AG04450 (cell line): ENCODE measurements at places on chromosomes 1 and 21. TPM values are rescaled to one million over a fixed set of nuclear protein-coding genes. Genes with fewer than 3 reads are reported as not detected.

FLG gene
- not detected in 2 replicates for polyA plus RNA-seq

SPATA45 gene
- not detected in 2 replicates for polyA plus RNA-seq

S100A3 gene
- 1.8 and 3.2 TPM in 2 replicates for polyA plus RNA-seq

C8A gene
- not detected in 2 replicates for polyA plus RNA-seq

GUCA2B gene
- polyA plus RNA-seq: not detected in 2 replicates

INTS3 gene
- 44.5 and 45.1 TPM in 2 replicates for polyA plus RNA-seq

RRP1B gene
- 15.4 and 17.4 TPM in 2 replicates for polyA plus RNA-seq

MPL gene
- not detected in 2 replicates for polyA plus RNA-seq

GRCh38 chr1:43123031-43123430 lies 49.1 kb downstream of the EBNA1BP2 start:
- no peak for DNase-seq

GRCh38 chr1:248757784-248758195 lies 2.2 kb upstream of the LYPD8 start:
- DNase-seq: no peak

GRCh38 chr1:212970085-212970484 lies 19.7 kb downstream of the VASH2 start:
- no peak for DNase-seq

DNA sequence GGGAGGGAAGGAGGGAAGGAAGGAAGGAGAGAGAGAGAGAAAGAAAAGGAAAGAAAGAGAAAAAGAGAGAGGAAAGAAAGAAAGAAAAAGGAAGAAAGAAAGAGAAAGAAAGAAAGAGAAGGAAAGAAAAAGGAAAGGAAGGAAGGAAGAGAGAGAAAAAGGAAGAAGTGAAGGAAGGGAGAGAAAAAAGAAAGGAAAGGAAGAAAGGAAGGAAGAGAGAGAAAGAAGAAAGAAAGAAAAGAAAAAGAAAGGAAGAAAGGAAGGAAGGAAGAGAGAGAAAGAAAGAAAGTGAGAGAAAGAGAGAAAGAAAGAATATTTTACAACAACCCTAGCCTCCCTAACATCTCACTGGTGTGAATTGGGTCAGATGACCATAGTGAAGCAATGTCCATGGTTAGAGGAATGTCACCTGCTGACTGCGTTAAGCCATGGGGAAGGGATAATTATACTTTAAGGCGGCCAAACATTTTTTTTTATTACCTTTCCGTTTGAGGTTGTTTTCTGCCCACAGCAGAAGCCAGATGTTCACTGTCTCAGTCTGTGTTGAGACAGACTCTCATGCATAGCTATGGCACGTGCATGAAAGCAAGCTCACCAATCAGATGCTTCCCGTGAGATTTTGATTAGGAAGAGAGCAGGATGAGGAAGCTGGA lies 76.4 kb downstream of the SNRPE start:
- no peak for DNase-seq

- DNase-seq: no peak
Measured at GRCh38 chr1:184745110-184745509, 9.5 kb downstream of the EDEM3 start.

- no peak for DNase-seq
Measured at GRCh38 chr1:47534436-47534835, 96.6 kb downstream of the FOXD2 start.

DNA sequence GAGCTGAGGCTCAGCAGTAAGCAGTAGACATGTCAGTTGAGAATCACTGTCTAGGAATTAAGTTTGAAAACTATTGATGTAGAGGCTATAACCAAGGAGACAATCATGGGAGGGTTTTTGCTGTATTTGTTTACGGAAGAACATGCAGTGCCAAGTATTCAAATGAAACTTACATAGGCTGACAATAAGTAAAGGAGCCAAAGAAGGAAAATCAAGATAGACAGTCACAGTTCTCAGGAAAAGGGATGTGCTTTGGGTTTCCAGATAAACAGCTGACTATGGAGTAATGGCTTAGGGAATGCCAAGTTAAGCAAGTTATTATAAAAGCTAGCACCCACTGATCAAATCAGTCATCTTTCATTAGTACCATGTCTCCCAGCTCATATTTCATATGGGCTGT lies 21.5 kb downstream of the GNG12 start:
- no peak for DNase-seq

DNA sequence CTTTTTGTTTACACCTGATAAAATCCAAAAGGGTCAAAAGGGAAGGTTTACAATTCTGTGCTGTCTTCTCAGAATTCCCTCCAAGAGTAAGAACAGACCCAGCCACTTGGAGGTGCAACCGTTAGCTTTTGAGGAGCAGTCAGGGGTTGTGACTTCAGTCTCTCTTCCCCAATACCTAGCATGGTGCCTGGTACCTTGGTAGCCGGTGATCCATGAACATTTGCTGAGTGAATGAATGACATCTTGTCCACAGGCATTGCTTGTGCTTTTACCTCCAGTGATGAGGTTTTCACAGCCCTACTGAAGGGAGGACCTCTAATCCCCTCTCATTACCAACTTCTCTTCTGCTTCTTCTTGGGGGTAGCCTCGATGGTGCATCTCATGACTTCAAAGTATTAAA lies 11.7 kb downstream of the GFI1 start:
- no peak for DNase-seq

- DNase-seq: no peak
Measured at GRCh38 chr21:26011292-26011940, 159.2 kb downstream of the APP start.

GRCh38 chr1:1173793-1174415 lies at the start of gene TTLL10:
Gene TTLL10, plus strand, starts transcription at chr1:1173880. Its CDS starts 5,336 bp downstream, at chr1:1179216.
- DNase-seq: no peak

DNA sequence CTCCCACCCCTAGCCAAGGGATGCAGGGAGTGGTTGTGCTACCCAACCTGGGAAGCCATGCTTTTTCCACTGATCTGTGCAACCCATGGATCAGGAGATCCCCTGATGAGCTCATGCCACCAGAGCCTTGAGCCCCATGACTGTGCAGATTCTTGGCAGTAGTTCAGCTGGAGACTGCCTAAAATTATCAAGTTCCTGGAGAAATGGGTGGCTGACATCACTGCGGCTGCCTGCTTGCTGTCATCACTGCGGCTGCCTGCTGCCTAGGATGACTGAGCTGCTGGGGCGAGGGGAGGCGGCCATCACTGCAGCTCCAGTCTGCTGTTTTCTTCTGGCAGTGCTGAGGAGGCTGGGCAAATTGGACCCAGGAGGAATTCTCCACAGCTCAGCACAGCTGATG lies 159.2 kb downstream of the AGBL4 start:
- DNase-seq: no peak

- no peak for DNase-seq
Measured at GRCh38 chr1:156115514-156116374, 1.2 kb downstream of the LMNA start.

GRCh38 chr1:198929961-198930599 lies 291.2 kb downstream of the PTPRC start:
- no peak for DNase-seq

DNA sequence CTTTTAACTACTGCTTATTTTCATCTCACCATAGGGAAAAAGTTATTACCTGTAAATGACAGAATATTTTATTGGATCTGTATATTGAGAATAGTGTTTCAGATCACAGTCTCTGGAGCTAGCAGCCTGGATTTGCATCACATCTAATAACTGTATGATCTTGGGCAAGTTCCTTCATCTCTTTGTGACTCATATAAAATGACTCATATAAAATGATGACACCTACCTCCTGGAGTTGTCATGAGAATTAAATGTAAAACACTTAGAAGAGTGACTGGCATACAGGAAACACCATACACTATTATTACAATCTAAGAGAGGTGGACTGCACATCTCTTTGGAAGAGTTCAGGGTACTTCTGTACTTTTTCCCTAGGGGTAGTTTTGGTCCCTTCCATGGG lies 421.3 kb downstream of the NEGR1 start:
- no peak for DNase-seq

GRCh38 chr1:26182383-26182696 lies 5.0 kb downstream of the CNKSR1 start:
- no peak for DNase-seq

DNA sequence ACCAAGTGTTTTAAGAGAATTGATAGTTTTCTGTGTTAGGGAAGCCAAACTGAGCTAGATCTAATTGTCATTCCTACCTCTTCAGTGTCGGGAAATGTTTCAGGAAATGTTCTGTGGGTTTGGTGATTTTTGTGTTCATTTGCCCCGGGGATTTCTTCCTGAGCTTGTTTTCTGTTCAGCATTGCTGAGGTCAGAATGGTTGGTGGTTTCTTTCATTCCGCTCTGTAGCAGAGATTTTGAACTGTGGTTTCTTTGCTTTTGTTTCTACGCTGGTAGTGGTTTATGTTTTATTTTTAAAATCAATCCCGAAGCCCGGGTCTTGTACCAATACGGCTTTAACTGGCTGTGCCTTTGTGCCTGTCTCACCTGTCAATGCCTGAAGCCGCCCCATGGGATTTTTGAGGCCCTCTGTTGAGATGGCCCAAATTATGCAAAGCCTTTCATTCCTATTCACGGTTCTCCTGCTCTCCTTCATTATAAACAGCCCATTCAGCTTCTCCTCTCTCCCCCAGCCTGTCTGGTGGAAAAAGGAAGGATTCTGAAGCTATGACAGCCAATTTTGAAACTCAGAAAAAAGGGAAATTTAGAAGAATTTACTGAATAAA lies 417.2 kb upstream of the KAZN start:
- no peak for DNase-seq

DNA sequence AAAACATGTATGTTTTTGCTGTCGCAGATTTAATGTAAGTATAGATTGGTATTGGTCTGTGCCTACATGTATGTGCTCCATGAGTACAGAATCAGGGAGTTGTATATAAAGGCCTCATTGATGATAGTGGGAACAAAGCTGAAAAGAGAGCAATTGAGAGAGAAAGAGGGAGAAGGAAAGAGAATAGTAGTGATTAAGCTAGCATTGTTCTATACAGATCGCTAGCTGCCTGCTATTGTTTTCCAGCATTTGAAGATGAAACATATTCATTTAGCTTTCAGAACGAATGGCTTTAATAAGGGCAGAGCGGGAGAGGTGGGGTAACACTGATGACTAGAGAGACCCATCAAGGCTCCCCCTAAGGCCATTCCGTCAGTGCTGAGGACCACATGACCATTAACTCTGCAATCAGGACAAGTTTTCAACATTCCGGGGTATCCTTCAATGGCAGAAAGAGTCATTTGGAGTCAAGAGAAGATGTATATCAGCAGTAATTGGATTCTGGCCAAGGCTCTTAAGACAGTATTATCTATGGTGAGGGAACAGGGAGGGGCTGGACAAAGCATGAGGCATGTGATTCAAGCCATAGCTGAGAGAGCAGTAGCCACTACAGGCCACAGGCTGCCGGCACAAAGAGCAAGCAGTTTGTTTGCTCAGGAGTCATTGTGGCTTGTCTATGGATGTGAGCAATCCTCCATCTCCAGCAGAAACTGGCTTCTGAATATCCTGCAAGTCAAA lies 176.5 kb downstream of the PBX1 start:
- DNase-seq: no peak

DNA sequence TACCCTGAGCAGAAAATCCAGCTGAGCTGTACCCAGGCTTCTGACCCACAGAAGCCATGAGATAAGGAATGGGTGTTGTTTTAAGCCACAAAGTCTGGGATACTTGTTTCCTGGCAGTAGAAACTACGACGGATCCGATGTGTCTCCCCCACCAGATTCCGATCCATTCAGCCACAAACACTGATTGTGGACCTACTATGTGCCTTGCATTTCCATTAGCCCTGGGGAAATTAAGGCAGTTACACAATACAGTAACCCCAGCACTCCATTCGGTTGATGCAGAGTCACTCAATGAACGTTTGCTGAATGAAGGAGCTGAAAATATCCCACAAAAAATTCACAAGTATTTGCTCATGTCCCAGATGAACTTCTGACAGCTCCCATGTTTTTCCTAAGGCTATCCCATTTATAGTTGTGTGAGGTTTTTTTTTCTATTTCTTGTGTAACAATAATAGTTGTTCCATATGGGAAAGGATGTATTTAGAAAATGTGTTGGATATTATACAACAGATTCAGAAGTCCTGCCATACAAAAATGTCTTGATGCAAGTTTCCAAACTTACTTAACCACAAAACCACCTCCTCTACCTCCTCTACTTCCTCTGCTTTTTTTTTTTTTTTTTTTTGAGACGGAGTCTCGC lies 29.6 kb upstream of the KAZN start:
- no peak for DNase-seq

- no peak for DNase-seq
Measured at GRCh38 chr1:33257207-33257771, 997 bp downstream of the ZNF362 start.

GRCh38 chr21:46347791-46348381 lies 23.9 kb downstream of the PCNT start:
- no peak for DNase-seq

DNA sequence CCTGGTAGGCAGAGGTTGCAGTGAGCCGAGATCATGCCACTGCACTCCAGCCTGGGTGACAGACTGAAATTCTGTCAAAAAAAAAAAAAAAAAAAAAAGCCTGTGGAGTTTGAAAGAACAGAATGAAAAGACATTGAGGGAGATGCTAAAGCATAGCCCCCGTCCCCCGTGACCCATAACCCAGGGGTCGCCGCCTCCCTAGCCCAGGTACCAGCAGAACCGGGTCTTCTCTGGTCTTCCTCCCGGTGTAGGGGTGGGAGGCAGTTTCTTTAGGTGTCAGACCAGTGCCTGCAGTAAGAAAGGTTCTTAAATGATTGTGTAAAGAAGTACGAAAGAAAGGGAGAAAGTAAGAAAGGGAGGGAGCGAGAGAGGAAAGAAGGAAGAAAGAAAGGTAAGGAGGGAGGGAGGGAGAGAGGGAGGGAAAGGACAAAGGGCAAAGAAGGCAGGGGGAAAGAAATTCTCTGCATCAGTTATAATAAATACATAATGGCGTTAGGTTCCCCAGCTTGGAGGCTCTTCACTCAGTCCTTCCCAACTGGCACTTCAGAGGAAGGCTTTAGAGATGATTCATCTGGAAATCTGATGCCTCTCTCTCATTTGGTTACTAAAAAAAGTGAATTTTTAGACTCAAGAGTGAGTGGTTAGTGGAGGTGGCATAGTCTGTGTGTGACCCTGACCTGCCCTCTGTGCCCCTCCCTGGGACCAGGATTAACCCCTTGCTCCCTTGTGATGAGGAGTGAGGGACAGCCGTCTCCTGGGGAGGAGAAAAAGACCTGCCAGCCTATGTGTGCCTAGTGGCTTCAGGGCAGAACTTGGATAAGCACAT lies 1.1 kb downstream of the IL24 start:
- no peak for DNase-seq

- DNase-seq: no peak
Measured at GRCh38 chr1:6106977-6107376, 61.3 kb downstream of the KCNAB2 start.

DNA sequence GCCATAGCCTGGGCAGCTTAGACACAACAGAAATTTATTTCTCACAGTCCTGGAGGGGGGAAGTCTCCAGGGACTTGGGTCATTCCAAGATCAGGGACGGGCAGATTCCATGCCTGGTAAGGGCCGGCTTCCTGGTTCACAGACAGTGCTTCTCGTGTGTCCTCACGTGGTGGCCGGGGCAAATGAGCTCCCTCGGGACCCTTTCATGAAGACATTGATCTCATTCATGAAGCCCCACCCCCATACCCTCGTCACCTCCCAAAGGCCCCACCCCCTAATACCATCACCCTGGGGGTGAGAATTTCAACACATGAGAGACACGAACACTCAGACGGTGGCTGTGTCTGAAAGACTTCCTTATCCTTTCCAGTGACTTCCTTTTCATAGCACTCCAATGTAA lies 51.5 kb downstream of the ACOT7 start:
- no peak for DNase-seq
